Activated CD8-positive, alpha-beta memory T cell treated with anti-CD3 and anti-CD28 coated beads, Interleukin-2, amount 50 U/mL, for 48 hours (primary cell): ENCODE measurements at places on chromosomes 7 and 10.

- DNase-seq: no peak
These were observed 39.5 kb upstream of the ANKRD1 start for GRCh38 chr10:90960355-90960814.

- DNase-seq: no peak
These were observed 26.6 kb downstream of the GIMAP8 start for GRCh38 chr7:150476819-150477631.

GRCh38 chr7:20351901-20352300, 21.2 kb downstream of the ITGB8 start:
- DNase-seq: no peak

DNA sequence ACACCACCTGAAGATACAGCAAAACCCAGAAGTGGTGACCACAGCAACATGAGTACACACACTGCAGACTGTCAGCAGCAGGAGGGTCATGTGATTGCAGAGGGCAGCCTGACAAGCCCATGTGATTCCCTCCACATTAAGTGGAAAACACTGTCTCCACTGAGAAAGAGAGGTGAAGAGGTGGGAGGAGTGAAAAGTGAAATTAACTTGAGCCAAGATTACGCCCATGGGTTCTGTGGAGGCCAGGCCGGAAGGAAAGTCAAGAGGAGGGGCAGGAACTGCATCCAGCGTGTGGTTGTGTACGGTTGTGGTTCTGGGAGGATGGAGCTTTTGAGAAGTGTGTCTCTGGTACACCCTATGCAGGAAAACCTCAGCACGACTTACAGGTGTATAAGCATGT, 138.5 kb downstream of the PLXNA4 start:
- no peak for DNase-seq

DNA sequence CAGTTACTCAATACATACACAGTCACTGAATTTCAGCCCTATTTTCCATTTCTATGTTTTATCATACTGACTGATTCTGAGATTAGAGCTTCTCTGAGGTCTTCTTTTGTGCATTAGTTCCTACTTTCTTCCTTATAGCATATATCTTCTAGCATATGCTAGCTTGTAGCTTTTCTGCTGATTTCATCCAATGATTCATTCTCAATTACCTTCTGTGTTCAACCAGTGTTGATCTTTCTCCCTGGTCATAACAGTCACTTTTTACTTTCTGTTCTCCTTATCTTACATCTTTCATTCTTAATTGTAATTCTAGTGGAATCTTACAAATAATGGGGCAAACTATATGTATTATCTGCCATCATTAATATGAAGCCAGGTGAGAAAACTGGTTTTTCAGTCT, 159.5 kb upstream of the HGF start:
- DNase-seq: no peak

DNA sequence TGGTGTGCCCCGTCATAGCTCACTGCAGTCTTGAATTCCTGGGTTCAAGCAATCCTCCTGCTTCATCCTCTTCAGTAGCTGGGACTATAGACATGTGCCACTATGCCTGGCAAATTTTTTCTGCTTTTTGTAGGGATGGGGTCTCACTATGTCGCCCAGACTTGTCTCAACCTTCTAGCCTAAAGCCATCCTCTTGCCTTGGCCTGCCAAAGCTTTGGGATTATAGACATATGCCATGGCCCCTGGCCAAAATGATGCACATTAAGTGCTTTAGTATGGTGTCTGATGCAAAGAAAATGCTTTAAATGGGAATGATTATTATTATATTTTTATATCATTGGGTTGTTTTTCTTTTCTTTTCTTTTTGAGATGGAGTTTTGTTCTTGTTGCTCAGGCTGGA, 33.2 kb upstream of the VCL start:
- no peak for DNase-seq

GRCh38 chr10:1465418-1465911, 271.9 kb downstream of the ADARB2 start:
- DNase-seq: no peak

- DNase-seq: no peak
These were observed 103.3 kb downstream of the GRB10 start for GRCh38 chr7:50679218-50680007.

DNA sequence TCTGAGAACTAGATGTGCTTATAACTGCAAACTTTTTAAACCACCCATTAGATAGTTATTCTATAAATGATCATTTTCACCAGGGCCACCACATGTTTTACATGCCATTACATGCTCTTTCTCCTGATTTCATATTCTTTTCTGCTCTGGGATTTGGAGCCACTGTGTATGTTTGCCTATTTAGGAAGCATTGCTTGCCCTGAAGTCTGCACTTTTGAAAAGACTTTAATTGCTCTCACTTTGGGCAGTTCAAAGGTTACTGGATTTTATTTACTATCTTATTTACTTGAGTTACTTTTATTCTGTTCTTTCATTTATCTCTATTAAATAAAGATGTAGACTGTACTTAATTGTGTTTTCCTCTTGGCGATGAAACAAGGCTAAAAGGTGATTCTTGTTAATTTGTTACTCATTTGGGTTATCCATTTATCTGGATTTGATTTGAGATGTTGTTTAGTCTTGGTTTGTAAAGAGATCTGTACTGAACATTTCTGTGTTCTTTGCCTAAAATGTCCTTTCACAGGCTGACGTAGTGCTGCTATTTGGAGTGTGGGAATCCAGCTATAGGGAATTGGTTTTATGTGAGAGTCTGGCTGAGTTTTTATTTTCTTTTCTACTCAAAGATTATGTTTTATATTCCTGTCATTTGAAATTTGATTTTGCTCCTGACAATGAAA, 88.8 kb downstream of the SUGCT start:
- DNase-seq: no peak
